ENCODE measurements at places on chromosomes 11 and 22. TPM values are rescaled to one million over a fixed set of nuclear protein-coding genes. Genes with fewer than 3 reads are reported as not detected.

Gene RBM4
- 75.4 TPM for polyA plus RNA-seq

Gene KCNE3
- polyA plus RNA-seq, result 22.0 TPM

DNA sequence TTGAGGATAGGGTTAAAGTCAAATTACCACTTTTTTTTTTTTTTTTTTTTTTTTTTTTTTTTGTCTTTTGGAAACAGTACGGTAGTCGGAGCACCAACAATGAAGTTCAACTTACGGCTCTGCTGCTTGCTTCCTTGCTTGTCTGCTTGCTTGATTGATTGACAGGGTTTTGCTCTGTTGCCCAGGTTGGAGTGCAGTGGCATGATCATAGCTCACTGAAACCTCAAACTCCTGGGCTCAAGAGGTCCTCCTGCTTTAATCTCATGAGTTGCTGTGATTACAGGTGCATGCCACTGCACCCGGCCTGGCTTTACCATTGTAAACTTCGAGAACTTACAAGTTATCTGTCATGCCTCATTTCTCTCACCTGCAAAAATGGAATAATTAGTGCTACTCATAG lies 5.8 kb downstream of the SGSM3 start:
- DNase-seq, result no peak

DNA sequence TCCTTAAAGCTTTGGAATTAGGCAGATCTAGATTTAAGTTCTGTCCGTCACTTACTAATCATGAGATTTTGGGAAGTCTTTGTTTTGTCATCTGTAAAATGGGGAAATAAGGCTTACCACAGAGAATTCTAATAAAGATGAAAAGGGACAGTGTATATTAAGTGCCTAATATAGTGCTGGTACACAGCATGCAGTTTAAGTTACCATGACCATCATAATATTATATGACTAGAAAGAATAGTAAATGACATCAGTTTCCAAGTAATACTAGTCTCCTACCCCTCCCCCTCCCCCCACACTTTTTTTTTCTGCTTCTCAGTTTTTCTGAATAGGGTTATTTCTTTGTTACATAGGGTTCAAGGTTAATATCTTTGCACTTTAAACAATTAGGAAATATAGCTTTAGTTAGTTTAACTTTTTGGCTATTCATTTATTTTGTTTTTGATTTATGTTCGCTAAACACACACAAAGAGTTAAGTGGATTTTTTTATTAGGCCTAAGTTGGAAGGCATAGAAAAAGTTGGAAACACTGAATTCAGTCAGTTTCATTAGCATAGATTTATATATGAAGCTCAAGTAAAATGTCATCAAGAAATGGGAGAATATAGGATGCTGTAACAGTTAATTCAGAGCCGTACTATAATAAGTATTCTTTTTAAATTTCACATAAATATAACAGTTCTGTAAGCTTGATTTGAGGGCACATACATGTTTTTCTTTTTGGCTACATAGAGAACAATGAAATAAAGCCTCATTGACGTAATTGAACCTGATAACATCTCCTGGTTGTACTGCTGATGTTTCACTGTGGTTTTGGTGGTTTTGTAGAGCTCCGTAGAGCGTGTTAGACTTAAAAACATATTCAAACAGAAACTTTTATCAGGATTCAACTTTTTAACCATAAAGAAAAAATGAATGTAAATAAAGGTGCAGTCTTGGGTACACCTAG lies 121.2 kb downstream of the PDE3B start:
- DNase-seq, result no peak

DNA sequence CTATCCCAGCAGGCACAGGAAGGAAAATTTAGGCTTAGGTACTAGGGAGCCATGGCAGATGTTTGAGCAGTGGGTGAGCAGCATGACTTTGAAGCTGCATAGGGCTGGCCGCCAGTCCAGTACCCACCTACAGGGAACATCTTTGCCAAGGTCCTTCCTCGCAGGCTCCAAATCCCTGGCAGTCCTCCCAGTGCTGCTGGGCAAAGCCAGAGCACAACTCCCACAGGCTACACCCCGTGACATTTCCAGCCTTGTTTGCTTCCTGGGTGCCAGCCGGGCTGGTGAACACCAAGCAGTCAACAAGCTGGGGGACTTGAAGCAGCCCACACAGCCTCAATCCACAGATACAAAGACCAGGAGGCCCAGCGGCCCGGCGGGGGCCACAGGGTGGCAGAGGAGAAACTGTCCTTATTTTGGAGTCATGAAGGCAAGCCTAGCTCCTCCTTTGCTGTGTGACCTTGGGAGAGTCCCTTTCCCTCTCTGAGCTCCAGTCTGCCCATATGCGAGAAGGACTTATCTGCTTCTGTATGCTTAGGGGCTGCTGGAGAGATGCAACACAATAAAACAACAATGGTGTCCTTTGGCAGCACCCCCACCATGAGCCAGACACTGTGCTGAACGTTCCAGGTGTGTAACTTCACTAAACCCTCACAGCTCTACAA lies 28.0 kb downstream of the TPST2 start:
- no peak for DNase-seq

GRCh38 chr11:46559815-46560214 lies 34.0 kb downstream of the AMBRA1 start:
- DNase-seq, result no peak
